ENCODE measurements at places on chromosomes 12 and 14.

DNA sequence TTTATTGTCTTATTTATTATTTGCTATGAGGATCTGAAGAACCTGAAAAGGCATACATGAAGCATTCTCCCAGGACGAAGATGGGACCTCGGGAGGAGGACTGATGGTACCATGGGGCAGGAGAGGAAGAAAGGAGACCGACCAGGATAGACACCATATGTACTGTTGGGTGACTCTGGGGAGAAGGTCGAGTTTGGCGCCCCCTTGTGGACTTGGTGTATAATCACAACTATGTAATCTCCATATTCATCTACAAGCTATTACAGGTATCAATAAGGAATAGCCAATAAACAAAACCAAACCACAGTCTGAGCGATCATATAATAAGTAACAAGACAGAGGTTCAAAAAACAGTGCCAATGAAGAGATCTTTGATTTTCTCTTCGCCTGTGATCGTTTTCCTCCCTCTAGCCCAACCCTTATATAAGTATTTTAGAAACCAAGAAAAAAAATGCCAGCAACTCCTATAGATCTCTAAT is 139.1 kb downstream of the SPTSSA start:
- peak; percentile 74 for DNase-seq

DNA sequence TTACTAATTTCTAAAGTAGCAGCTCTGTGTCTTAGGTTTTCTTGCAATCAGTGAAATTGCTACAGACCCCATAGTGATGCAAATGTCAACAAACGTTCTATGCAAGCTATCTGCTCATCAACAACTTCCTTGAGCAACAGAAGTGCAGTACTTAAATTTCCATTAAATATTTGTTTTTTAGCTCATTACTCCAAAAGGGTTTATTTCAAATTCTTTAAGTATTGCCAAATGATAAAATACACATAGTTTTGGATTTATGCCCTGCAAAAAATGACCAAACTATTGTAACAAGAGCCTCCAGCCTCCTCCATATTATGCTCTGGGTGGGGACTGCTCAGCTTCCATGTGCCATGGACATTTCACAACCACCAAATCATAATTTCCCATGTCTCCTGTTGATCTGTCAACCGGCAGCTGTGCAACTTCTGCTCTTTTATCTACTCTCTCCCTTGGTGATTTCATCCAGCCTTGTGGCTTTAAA is 4.4 kb downstream of the BDKRB1 start:
- peak; percentile 20 for DNase-seq

- no peak for DNase-seq
Measured at GRCh38 chr12:121628536-121628935, 2.2 kb downstream of the ORAI1 start.

DNA sequence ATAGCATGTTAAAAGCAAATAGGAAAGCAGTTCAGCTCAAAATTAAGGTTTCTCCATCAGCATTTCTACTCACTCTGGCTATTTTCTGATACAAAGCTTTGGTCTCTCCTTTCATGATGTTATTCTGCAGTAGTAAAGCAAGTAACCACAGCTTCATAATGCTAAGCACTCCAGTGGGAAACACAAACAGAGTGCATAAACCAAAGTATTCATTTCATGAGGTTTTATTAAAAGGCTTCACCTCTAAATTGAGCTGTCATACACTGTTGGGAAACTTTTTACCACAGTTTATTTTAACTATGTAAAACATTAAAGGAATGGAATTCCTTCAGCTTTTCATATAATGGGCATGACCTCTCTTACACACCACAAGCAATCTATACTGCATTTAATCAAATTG is 157.9 kb upstream of the LMO3 start:
- DNase-seq: no peak

- peak; percentile 61 for DNase-seq
Measured at GRCh38 chr12:40469736-40470135, 222.5 kb upstream of the CNTN1 start.

- DNase-seq: no peak
Measured at GRCh38 chr12:68686262-68686594, 550 bp upstream of the NUP107 start.

- DNase-seq: no peak
Measured at GRCh38 chr14:83372271-83372670, 1838.6 kb upstream of the SEL1L start.

DNA sequence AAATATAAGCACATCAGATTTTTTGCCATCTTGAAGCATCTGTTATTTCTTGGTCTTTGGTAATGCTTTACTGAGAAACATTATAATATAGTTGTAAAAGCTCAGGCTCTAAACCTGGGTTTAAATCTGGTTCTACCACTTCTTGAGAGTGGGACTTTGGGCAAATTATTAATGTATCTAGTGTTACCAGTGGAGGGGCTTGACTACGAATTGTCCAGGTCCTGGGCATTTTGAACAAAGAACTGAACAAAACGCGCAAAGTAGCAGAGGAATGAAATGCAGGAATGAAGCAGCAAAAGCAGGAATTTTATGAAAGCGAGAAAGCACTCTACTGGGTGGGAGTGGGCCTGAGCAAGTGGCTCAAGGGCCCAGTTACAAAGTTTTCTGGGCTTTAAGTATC is 50.8 kb downstream of the CAND1 start:
- DNase-seq: no peak

GRCh38 chr12:108594-108993 is 42.0 kb downstream of the IQSEC3 start:
- peak; percentile 78 for DNase-seq

GRCh38 chr14:84090837-84091236 is 1439.1 kb upstream of the FLRT2 start:
- no peak for DNase-seq

- no peak for DNase-seq
Measured at GRCh38 chr12:5548152-5548943, 116.4 kb downstream of the NTF3 start.

DNA sequence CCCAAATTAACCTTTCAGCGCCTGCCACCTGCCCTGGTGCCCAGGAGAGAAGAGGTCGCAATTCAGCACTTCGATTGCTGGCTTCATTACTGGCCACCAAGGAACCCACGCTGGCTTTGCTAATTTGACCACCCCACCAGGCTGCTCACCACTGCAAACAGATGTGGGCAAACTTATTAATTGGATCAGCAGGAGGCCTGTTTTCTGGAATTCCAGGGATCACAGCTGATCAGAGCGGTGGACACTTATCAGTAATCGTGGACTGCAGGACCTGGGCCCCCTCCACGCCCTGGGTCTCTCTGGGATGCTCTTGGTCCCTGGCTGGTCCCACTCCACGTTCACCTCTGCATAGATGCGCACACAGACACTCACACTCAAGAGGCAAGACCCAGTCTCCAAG is 27.8 kb downstream of the BEGAIN start:
- DNase-seq: no peak

GRCh38 chr14:55803873-55804553 is 224.0 kb downstream of the KTN1 start:
- DNase-seq: peak; percentile 52

DNA sequence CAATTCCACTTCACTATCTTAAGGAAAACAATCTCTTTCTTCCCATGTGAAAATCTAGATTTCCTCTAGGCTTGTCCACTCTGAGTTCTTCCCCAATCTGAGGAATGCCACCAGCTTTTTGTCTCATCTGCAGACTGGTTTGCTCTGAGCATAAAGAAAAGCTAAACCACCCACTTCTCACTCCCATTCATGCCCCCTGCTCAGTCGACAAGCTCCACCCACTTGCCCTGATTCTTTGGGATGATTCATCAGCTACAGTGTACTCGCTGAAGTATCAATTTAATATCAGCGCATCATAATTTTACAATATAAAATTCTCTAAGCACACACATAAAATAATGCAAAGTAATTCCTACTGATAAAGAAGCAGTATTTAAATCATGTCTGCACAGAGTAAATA is 209.1 kb downstream of the GRIN2B start:
- DNase-seq: no peak

DNA sequence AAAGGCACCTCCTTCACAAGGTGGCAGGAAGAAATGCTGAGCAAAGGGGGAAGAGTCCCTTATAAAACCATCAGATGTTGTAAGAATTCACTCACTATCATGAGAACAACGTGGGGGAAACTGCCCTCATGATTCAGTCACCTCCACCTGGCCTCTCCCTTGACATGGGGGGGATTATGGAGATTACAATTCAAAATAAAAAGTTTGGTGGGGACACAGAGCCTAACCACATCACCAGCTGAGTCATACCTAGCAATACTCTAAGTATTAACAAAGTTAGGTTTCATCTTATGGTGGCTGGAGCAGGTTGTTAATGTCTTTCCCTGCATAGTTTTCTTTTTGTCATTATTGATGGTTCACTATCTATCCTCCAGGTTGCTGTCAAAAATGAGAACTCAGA is 113.2 kb upstream of the PPFIA2 start:
- DNase-seq: no peak

DNA sequence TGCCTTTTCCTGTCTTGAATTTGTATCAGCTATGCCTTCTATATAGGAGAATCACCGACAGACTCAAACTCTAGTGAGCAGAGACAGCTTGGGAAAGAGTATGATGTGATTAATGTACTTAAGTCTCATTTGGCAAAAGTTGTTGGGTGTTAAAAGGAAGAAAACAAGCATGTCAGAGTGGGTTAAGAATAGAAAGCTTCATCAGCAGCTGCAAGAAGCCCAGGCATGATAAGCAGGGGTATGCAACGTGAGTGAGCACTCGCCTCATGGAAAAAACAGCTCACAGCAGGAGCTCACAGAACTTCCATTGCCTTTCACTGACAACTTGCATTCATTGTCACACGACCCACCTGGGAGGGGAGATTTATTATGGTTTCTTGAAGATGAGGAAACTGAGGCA is 35.9 kb upstream of the WNK1 start:
- DNase-seq: no peak

DNA sequence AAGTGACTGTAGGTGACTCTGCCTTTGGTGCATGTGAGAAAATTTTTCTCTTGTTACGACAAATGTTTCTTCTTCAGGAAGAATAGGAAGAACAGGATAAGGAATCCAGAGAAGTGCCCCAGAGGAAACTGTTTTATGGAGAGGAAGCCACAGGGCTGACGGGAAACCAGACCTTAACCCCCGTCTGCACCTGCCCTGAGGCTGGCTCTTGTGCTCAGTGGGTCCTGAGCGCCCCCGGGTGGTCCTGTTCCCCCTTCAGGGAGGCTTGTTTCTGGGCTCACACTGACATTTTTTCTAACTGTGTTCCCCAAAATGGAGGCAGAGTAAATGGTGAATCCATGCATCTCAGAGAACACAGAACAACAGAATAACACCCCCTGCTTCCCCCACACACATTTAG is 691.8 kb downstream of the TMEM121 start:
- no peak for DNase-seq

DNA sequence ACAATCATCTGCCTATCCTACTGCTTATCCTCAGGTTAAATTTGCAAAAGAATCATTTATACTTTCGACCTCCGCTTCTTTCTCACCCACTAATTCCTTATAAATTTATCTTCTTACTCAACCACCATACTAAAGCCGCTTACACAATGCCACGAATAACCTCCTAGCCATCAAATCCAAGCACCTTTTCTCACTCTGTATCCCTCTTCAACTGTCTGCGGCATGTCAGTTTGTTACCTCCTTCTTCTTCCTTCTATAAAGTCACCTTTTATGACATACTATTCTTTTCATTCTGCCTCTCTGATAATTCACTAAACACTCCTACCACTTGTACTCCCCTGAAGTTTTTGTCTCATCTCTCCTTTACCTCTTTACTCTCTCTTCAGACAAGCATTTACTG is 66.3 kb downstream of the SEC23A start:
- no peak for DNase-seq

All from NCI-H69 (cell line).